Dermis blood vessel endothelial cell (primary cell): ENCODE measurements at places on chromosomes 2 and 18. TPM values are rescaled to one million over a fixed set of nuclear protein-coding genes. Genes with fewer than 3 reads are reported as not detected.

DNA sequence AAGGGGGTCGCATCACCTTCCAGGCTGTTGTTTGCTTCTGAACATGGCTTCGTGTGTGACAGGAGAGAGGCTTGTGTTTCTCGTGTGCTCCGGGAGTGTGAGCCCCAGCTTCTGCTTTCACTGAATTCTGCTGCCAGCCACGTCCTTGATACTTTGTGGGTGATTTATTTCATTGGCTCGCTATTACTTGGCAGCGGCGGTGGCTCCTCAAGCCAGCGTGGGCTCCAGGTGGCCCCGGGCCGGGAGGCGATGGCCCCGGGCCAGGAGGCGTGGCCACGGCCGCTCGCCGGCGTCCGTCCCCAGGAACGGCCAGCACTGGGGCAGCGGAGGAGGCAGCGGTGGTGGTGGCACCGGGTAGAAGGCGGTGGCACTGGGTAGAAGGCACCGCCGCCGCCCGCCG is 63.1 kb downstream of the NAPG start:
- no peak for DNase-seq

GRCh38 chr2:158101384-158101926 is at the start of gene UPP2:
Gene UPP2 (plus strand): TSS chr2:158101876. CDS start chr2:158102064, 188 bp downstream.
- no peak for DNase-seq

DNA sequence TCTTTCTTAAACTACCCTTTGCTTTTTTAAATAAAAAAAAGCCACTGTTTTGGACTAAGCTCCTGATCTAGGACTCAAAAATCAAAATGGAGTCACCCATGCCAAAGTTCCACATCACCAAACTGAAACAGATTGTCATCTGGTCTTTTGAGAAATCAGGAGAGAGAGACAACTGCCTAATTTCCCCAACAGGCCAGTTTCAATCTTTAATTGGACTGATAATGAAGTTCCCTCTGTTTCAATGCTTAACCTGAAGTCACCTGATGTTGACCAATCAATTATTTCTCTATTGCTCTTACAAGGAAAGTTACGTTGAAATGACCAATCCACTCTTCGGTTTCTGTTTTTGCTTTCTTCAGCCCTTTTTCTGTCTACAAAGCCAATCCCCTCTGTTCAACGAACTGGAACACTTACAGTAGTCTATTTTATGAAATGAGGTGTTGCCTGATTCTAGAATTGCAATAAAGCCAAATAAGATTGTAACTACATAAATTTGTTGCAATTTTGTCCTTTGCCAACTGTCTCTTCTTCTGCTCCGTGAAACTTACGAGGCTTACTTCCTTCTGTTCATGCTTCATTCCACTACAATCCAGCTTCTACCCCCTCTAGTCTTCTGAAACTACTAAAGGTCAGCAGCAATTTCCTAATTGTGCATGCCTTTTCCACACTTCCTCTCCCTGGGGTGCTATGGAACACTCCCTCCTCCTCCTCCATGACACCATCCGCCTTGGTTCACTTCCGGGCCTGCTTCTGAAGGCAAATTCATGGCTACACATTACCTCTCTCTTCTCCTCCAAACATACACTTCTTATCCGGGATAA is 95.2 kb upstream of the CD302 start:
- no peak for DNase-seq

- no peak for DNase-seq
Measured at GRCh38 chr18:53629337-53629736, 595.1 kb downstream of the MBD2 start.

ASTL gene
- total RNA-seq: not detected in 2 replicates
